ENCODE measurements at places on chromosomes 1 and 21.

- DNase-seq = no peak
Observed at GRCh38 chr1:7890853-7891252, 38.0 kb upstream of the UTS2 start.

DNA sequence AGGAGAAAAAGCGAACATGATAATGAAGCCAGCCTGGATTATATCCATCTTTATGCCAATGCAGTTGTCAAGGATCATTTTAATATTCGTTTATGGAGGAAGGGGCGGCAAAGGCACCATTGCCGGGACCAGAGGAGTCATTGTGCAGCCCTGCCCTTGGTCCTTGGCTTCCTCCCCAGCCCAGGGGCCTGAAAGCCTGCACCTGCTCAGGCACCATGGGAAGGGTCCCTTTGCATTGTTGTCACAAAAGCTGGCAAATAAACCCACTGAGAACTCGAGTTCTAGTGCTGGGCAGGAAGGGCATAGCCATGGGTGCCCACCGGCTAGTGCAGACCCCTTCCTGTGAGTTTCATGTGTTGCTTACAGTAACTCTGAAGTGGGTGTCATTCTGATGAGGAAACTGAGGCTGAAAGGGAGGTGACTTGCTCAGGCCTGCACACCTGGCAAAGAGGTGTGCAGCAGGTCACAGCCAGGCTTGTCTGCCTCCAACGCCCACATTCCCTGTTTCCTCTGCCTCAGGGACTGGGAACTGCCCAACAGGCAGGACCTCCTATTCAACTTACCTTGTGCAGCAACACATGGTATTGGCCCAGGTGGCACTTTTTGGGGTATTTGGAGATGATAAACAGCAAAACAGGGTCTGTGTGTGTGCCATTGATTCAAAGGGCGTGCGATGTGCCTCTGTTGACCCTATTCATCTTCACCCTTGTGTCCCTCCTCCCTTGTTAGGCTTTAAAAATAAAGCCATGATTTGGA lies 84.6 kb downstream of the MAN1C1 start:
- DNase-seq = no peak

- no peak for DNase-seq
Observed at GRCh38 chr1:192951691-192952460, 107.3 kb downstream of the UCHL5 start.

DNA sequence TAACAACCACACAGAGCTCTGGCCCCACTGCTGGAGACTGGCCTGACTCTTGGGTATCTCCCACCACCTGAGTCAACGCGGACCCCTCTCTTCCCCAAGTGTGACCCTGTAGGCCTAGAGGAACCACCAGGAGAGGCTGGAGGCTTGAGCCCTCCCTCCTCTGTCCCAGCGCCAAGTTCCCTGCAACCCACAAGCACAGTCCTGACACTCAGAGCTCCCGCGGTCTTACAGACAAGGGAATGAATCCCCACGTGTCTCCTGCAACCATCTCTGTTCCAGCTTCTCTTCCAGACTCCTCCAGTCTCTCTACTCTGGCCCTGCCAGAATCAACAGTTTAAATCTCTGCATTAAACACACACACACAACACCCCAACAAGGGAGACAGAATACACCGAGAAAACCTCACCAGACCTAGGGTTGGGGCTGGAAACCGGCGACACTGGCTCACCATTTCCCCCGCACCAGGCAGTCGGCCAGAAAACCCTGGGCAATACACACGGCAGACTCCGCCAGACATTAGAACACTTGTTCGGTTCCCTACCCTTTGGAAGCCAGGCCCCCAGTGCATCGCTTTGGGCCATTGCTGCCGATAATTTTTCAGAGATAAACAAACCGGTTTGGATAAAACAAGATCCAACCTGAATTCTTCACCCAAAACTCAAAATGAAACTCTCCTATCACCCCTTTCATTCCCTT lies 21.7 kb downstream of the CASZ1 start:
- DNase-seq = no peak

GRCh38 chr1:228001738-228002535 lies 4.9 kb upstream of the WNT3A start:
- DNase-seq = no peak

GRCh38 chr1:12339396-12339795 lies 109.6 kb downstream of the VPS13D start:
- DNase-seq = no peak

- DNase-seq = no peak
Observed at GRCh38 chr1:37001703-37002102, 32.6 kb downstream of the GRIK3 start.

All from 8988T (cell line).